ENCODE measurements at places on chromosomes 1 and 21. TPM values are rescaled to one million over a fixed set of nuclear protein-coding genes. Genes with fewer than 3 reads are reported as not detected.

Gene ELAPOR1
- total RNA-seq: 6.3 TPM

DNA sequence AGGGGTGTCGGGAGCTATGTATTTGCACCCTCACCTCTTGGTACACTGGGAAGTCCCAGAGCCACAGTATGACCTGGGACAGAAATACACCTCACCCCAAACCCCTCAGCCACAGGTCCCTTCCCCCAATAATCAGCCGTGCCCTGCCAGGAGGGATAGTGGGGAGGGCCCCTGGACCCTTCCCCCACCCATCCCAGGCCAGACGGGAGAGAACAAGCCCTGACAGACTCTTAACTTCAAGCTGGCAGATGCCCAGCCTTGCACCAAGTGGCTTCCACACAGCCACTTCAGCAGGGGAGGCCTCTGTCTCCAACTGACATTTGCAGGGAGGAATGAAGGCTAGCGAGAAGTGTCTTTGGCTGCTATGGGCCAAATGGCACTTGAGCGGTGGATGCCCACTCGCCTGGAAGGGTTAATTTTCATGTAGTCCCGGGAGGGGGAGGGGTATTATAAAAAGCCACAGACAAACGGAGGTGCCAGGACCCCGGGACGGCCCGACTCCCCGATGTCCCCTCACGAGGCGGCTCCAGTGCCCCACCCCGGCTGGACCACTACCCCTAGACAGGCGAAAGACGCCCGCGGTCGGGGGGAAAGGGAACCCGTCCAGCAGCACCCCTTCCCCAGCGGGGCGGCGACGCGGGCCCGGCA lies 495 bp downstream of the SYNC start:
- no peak for DNase-seq

Gene C1QTNF12
- total RNA-seq: 1.2 TPM

GRCh38 chr1:56150441-56151215 lies 428.7 kb downstream of the PLPP3 start:
- no peak for DNase-seq

Gene CELA2B
- not detected for total RNA-seq

Data from activated CD4-positive, alpha-beta T cell treated with anti-CD3 and anti-CD28 coated beads, Interleukin-2, amount 10 ng/mL, durations not matched to agents 7 days and 5 days (primary cell).